ENCODE measurements at places on chromosomes 1 and 21.

DNA sequence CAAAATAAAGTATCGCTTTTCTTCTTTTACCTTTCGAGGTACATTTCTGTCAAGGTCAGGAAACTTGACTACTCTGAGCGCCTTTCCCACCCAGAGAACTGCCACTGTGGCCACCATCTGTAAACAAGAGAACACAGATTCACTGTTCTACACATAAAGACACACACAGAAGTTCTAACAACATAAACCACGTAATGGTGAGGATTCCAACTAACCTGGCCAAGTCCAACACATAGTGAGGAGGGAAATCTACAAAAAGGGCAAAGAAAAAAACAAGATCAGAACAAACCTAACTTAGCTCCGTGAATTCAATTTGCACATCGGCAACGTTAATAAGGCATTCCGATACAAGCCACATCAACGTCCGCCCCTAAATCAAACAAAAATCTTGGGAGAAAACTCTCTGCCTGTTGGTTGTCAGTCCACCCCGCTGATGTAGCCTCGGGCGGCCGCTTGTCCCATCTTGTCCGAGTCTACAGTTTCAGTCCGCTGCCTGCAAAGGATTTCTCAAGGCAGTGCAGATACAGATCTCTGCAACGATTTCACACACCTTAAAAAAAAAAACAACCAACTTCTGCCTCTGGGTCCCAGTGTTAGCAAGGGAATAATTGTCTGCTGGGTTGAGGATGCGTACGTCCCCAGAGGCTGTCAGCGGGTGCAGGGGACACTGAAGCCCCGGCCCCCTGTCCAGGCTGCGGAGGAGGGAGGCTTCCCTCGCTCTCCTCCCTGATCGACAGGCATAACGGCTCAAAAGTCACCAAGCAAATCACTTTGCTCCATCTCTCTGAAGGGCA, 1.0 kb downstream of the SLC35D1 start:
- no peak for DNase-seq

GRCh38 chr1:59967141-59967697, 40.6 kb upstream of the CYP2J2 start:
- no peak for DNase-seq

DNA sequence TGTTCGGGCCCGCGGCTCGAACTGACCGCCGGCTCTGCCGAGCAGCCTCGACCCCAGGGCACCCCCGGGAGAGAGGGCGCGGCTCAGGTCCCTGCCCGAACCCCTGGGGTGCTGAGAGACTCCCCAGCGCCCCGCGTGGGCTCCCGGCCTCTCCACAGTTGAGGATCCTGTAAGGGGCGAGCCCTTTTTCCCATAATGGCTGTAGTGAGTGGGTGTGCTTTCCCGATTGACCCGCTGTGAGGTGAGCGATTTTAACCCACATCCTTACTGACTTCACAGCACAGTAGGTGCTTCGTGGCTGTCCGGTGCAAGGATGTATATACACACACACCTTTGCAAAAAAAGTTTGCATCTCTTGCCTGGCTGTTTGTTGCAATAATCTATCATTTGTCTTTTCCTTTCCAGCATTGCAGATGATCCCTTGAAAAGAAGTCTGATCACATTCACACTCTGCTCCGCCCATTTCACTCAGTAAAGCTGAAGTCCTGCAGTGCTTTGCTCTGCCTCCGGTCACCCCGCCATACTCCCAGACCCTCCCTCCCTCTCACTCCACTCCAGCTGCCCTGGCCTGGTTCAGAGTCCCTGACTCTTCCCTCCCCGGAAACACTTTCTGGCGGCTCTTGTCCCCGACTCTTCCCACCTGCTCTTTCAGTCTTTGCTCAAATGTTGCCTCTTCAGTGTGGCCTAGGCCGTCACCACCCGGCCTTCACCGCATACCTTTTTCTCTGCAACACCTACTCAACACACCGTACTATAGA, 955 bp upstream of the UBE2G2 start:
- no peak for DNase-seq

- no peak for DNase-seq
Measured at GRCh38 chr1:150809651-150810050, 1.6 kb upstream of the CTSK start.

GRCh38 chr1:240189386-240189989, 97.8 kb downstream of the FMN2 start:
- no peak for DNase-seq

- no peak for DNase-seq
Measured at GRCh38 chr1:70896224-70896623, 151.4 kb downstream of the PTGER3 start.

DNA sequence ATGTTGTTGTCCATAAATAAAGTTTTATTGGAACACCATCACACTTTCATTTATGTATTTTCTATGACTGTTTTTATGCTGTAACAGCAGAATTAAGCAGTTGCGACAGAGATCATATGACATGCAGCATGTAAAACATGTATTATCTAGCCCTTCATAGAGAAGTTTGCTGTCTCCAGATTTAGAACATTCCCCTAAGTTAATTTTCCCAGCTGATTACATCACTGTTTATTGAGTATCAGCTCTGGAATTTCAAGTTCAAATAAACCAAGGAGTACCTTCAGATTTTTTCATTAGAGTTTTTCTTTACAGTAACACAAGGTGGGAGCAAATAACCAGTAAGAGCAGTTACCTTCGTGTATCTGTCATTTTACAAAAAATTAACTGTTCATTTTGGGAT, 792.8 kb downstream of the USP25 start:
- no peak for DNase-seq

DNA sequence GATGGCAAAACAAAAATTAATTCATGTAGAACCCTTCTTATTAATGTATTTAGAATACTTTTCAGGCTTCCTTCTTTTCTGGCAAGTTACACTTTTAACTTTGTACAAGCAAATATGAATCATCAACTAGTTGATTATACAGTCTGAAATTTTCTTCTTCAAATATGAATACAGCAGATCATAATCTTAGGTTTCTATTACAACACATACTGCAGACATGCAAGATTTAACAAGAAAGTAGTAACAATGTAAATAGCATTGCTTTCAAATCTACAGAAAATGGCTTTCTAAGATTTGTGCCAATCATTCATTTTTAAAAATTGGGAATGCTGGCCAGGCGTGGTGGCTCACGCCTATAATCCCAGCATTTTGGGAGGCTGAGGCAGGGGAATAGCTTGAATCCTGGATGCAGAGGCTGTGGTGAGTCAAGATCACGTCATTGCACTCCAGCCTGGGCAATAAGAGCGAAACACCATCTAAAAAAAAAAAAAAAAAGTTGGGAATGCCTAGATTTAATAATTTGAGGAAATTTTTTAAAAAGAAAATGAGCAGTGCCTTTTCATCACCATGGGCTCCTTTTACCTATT, 68.4 kb upstream of the DPYD start:
- no peak for DNase-seq

GRCh38 chr1:29361686-29362085, 125.4 kb downstream of the PTPRU start:
- DNase-seq = no peak

- no peak for DNase-seq
Measured at GRCh38 chr1:24828887-24829192, 83.6 kb downstream of the CLIC4 start.

DNA sequence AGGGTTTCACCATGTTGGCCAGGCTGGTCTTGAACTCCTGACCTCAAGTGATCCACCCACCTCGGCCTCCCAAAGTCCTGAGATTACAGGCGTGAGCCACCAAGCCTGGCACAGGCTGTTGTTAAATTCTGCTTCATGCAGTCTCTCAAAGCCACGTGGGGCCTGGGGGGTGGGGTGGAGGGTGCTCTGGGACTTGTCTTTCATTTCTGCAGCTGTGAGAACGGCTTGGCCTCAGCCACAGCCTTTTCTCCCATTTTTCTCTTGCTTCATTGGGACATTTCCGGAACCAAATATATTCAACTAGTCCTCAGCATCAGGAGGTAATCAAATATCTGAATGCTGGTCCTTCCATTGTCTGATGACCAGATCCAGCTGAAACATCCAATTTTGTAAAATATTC, 27.6 kb upstream of the KCNE2 start:
- DNase-seq = no peak

DNA sequence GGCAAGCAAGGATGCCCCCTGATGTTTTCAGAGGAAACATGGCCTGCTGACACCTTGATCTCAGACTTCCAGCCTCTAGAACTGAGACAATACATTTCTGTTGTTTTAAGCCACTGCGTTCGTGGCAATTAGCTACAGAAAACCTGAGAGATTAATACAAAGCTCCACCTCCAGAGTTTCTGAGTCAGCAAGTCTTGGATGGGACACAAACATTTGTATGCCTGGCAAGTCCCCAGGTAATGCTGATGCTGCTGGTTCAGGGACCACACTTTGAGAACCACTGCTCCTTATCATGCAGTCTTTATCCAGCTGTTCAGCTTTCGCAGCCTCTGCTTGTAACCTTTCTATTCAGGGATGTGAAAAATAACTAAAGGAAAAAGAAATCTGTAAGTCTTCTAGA, 565.7 kb upstream of the PLXNA2 start:
- no peak for DNase-seq

DNA sequence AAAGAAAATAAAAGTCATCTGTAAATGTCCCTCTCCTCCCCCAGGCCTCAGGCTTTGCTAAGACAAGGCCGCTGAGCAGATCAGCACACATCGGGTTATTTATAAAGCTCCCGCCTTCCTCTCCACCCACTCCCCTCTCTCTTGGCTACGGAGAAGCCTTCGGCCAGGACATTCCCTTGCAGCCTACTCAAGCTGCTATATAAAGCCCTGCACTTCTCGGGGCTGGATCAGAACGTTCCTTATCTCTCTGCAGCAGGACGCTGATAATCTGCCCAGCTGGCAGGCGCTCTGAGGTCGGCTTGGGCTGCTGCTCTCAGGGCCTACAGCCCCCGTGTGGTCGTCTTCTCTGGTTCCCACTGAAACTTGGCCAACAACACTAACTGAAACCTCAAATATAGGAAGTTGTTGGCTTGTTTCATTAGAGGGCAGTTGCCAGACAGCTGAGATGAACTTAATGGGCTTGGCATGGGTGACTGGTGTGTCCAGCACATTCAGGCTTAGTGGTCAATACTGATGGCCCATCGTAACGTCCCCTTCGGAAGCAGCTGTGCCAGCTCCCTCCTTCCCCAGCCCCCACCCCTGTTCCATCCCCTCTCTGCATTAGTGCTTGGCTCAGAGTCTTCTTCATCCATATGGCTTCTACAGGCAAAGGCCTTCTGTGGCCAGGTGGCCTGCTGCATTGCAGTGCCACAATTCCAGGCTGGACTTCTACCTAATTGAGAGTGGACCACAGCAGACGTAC, 64.6 kb downstream of the IER5 start:
- DNase-seq = no peak

- DNase-seq = no peak
Measured at GRCh38 chr1:215600258-215600792, 33.2 kb downstream of the KCTD3 start.

All from stimulated activated CD4-positive, alpha-beta T cell treated with anti-CD3 and anti-CD28 coated beads, Interleukin-2, amount 100 ng/mL, for 4 hours (primary cell).